HS-27A (cell line): ENCODE measurements at places on chromosomes 7 and 10.

- no peak for DNase-seq
Observed at GRCh38 chr7:131196803-131197202, 130.9 kb upstream of the MKLN1 start.

GRCh38 chr7:139762886-139763285 is 14.9 kb downstream of the HIPK2 start:
- no peak for DNase-seq

- DNase-seq = no peak
Observed at GRCh38 chr10:5890452-5890915, 441 bp downstream of the FBH1 start.

DNA sequence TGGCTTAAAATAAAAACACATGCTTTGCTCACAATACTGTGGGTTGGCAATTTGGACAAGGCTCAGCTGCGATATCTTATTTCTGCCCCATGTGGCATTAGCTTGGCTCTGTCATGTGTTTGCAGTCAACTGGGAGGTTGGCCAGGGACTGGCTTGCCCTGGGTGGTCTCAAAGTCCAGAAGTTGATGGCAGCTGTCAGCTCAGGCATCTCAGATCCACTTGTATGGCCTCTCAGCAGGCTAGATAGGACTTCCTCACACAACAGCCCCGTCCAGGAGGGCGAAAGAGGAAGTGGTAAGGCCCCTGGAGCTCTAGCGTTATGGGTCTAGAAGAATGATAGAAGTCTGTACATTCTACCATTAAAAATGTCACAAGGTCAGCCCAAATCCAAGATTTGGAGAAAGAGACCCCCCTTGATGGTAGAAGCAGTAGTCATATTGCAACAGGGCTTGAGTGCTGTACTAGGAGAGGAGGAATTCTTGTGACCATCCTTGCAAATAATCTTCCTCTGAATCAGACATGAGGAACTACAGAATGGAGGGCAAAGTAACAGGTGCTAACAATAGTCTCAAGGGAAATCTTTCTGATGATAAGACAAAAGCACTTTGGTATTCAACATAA is 166.2 kb downstream of the FAM107B start:
- DNase-seq = no peak

DNA sequence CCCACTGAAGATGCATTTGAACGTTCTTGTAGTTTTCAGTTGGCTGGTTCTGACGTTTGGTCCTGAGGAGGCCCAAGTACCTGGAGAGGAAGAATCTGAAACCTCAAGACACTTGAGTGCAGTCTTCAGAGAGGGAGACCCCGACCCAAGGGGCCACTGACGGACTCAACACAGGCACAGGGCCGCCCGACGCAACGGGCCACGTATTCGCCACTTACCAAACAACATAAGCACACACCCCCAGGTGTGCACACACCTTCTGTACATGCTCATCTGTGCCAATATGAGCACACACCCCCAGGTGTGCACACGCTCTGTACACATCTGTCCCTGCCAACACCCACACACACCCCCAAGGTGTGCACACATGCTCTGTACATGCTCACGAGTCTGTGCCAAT is 68.5 kb downstream of the DIP2C start:
- DNase-seq = no peak

DNA sequence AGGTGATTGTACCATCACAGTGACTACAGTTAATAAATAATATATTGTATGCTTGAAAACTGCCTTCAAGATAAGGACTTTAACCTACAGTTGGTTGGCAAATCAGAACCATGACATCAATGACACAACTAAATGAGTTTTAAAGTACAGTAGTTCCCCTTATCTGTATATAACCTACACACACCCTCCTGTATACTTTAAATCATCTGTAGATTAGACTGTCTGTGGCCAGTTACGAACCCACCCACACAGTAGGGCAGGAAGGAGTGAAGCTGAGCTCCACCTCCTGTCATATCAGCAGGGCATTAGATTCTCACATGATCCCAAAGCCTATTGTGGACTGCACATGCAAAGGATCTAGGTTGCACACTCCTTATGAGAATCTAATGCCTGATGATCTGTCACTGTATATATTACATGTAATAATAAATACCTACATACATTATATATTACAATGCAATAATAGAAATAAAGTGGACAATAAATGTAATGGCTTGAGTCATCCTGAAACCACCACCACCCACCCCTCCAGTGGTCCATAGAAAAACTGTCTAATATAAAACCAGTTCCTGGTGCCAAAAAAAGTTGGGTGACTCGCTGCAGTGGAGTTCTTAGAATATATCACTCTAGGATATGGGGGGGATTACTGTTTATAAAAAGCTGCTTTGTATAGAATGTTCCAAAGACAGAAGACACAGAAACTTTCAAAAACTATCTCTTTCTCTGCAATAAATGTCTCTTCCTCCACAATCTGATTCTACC is 5.6 kb downstream of the TPK1 start:
- no peak for DNase-seq

- DNase-seq = no peak
Observed at GRCh38 chr10:34880817-34881216, 65.7 kb upstream of the PARD3 start.

DNA sequence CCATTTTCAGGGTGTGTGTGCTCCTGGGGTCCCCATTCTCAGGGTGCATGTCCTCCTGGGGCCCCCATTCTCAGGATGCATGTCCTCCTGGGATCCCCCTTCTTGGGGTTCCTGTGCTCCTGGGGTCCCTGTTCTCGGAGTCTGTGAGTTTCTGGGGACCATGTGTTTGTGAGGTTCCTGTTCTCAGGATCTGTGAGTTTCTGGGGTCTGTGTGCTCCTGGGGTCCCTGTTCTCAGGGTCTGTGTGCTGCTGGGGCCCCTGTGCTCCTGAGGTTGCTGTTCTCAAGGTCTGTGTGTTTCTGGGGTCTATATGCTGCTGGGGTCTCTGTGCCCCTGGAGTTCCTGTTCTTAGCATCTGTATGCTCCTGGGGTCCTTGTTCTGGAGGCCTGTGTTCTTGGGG is 425.5 kb downstream of the GLRX3 start:
- no peak for DNase-seq

DNA sequence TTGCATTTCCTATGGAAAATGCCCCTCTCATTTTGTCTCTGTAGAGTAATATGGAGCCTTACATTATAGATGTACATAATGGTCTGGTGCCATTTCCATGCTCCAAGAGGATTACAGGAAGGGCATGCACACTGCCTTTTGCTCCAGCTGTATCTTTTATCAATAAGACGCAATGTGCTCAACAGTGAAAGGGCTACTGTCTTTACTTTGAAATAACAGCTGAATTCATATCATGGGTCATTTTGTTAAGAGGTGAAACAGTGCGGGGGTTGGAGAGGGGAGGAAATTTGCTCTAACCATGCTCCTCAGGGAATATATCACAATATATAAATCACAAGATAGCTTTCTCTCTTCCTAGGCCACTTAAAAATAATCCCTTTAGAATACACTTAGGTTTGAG is 77.7 kb downstream of the ICA1 start:
- DNase-seq = no peak

DNA sequence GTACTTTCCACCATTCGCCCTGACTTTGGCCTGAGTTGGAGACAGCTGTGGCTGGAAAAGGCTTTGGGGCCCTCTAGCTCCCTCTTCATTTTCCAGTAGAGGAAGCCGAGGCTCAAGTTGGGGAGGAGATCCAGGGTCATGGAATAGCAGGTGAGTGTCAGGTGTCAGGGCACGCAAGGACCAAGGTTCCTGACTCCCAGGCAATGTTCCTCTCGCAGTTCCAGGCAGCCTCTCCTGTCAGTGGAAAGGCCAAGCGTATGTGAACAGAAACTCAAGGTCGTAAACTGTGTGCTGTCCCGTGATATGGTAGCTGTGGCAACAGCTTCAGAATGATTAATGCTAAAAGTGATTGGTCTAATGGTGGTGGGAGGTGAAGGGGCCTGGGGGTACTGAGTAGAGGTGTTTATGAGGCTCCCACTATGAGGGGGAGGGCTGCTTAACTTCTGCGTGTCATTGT is 13.2 kb downstream of the ADAMTS14 start:
- DNase-seq = no peak

GRCh38 chr7:54961391-54961790 is 57.4 kb upstream of the EGFR start:
- DNase-seq = no peak

- no peak for DNase-seq
Observed at GRCh38 chr7:51016546-51016945, 233.8 kb upstream of the GRB10 start.

GRCh38 chr7:149780636-149781419 is 7.4 kb upstream of the ZNF467 start:
- no peak for DNase-seq

- DNase-seq = no peak
Observed at GRCh38 chr10:79248341-79249185, 98.7 kb upstream of the PPIF start.

DNA sequence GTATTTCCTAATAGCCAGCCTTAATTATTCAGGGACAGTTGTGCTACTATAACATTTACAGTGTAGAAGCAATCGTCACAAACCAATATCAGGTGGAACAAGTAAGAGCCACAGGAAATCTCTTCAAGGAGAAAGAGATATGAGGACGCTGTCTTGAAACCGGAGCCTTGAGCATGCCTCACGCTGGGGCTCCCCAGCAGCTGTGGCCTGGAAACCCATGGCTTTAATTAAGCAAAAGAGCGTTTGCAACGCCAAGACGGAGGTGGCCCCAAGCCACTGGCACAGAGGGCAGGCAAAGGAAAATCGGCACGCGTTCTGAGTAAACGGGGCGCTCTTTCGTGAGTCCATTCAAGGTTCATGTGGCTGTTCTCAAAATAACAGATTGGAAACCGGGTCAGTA is 84.4 kb downstream of the C10orf90 start:
- DNase-seq = no peak

- DNase-seq = no peak
Observed at GRCh38 chr7:19224951-19225350, 79.7 kb upstream of the FERD3L start.

- DNase-seq = no peak
Observed at GRCh38 chr10:23065181-23065948, 30.0 kb upstream of the MSRB2 start.

GRCh38 chr10:5888843-5889623 is 660 bp downstream of the ANKRD16 start:
- DNase-seq = no peak
